ENCODE measurements at places on chromosomes 1 and 21.
A peak's percentile ranks its signal among the peaks of the same experiment; 100 is the strongest.

DNA sequence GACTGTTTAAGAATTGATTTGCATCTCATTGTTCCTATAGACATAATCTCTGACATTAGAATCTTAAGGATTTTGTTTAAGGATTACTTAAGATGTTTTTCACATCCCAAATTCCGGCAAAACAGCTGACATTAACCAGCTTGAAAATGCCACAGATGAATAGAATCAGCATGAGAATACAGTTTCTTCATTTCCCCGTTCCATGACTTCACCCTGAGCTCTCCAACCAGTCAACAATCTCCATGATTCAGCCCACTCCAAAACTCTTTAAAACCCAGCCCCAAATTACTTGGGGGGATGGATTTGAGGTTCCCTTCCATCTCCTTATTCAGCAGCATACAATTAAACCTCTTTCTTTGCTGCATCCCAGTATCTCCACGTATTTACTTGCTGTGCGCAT is 201.0 kb downstream of the LYPLAL1 start:
- DNase-seq, result no peak

GRCh38 chr1:41390166-41390565 is 28.9 kb downstream of the FOXO6 start:
- no peak for DNase-seq

GRCh38 chr1:3431266-3431665 is 23.2 kb upstream of the ARHGEF16 start:
- DNase-seq, result no peak

DNA sequence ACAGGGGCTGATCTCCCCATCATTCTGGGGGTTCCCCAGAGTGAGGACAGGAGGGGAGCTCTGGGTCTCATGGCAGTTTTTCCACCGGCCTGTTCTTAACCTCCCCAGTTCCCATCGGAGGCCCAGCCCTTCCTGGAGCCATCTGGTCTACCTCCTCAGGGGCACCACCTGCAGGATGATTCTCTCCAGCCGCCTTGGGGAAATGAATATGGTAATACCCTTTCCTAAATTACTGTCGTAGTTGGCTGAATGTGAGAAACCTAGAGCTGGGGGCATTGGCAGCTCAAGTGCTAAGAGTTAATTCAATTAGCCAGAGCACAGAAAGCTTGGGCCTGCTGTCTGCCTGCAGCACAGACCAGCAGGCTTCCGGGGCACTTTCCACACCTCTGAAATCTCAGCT is 64.9 kb downstream of the TAS1R2 start:
- no peak for DNase-seq

GRCh38 chr1:156095906-156096508 is 13.7 kb upstream of the MEX3A start:
- no peak for DNase-seq

DNA sequence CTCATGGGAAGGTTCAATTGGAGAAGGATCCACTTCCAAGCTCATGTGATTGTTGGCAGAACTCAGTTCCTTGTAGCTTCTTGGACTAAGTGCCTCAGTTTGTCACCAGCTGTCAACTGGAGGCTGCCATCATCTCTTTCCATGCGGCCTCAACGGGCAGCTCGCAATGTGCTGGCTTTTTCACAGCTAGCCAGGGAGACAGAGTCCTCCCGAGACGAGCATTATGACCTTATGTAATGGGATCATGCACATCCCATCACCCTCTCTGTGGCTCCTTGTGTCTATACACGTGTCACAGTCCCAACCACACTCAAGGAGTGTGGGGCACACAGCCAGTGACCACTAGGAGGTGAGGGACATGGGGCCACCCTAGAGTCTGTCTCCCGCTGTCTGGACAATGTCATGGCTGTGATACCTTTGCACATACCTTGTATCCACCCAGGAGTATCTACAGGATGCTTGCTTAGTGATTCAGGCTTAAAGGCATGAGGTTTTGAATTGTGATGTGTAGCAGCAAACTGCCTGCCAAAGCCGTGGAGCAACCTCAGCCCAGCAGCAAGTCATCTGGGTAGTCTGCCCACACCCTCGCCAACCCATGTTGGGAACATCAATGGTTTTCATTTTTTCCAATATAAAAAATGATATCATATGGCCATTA is 3.9 kb upstream of the KRTAP10-6 start:
- no peak for DNase-seq

GRCh38 chr1:209862391-209863356 is 34.9 kb downstream of the UTP25 start:
- no peak for DNase-seq

DNA sequence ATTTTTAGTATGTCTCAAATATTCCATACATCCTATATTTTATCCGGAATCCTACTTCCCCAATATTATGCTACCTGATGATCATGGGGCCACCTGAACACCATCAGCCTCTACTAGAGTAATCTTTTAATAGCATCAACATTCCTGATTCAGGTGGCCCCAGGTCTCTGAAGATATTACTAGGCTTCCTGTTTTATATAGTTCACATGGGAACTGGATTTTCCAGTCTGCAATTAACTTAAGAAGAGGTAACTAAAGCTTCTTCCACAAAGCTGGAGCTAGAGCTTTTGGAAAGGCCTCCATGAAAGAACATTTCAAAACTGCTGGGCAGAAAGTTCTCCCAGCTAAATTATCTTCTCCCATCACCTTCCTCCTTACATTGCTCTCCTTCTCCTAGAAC is 72.3 kb upstream of the ADAM30 start:
- no peak for DNase-seq

DNA sequence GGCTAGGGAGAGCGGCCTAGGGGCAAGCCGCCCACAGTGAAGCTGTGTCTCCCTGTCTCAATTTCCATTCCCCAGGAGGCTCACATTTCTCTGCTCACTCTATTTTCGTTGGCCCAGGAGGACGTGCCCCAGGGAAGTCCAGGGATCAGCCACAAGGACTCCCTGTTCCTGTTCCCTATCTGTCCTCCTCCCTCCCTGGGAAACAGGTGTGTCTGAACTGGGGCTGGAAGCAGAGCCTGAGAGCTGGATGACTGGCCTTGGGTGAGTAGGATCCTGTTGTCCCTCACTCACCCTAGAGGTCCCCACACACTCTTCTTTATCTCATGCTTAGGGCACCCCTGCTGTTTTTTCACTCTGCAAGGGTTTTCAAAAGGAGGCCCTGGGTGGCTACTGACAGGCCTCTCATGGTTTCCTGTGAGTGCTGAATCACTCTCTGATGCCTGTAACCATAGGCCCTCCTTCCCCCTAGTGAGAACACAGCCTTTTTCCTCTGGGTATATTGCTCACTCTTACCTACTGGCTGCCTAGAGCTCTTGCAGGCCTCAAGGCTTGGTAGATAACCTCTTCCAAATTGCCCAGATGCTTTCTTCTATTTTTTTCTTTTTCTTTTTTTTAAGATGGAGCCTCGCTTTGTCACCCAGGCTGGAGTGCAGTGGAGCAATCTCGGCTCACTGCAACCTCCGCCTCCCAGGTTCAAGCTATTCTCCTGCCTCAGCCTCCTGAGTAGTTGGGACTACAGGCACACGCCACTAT is 3.3 kb upstream of the UTP11 start:
- peak; percentile 57 for DNase-seq

GRCh38 chr21:42941696-42942085 is 16.3 kb upstream of the ERVH48-1 start:
- no peak for DNase-seq

DNA sequence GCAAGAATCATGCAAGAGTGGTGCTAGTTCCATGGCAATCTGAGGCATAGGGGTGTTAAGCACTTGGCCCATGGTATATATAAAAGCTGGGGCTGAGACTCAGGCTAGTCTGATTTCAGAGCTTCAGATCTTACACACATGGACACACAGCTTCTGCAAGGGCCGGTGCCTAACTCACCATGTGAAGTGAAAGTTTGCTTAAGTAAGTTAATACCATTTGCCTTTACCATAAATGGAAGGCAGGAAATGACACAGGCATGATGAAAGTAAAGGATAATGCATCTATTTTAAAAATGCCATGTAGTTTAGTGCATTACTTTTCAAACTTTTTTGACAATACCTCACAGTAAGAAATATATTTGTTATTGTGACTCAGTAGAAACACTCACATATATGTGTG is 122.6 kb downstream of the KCNJ6 start:
- DNase-seq, result no peak

- DNase-seq, result peak; percentile 95
Measured at GRCh38 chr1:209755926-209756614, at the start of gene TRAF3IP3. Gene TRAF3IP3, plus strand, starts transcription at chr1:209756053. Its CDS starts 3,987 bp downstream, at chr1:209760040.

- no peak for DNase-seq
Measured at GRCh38 chr1:243267914-243268653, 12.2 kb downstream of the SDCCAG8 start.

DNA sequence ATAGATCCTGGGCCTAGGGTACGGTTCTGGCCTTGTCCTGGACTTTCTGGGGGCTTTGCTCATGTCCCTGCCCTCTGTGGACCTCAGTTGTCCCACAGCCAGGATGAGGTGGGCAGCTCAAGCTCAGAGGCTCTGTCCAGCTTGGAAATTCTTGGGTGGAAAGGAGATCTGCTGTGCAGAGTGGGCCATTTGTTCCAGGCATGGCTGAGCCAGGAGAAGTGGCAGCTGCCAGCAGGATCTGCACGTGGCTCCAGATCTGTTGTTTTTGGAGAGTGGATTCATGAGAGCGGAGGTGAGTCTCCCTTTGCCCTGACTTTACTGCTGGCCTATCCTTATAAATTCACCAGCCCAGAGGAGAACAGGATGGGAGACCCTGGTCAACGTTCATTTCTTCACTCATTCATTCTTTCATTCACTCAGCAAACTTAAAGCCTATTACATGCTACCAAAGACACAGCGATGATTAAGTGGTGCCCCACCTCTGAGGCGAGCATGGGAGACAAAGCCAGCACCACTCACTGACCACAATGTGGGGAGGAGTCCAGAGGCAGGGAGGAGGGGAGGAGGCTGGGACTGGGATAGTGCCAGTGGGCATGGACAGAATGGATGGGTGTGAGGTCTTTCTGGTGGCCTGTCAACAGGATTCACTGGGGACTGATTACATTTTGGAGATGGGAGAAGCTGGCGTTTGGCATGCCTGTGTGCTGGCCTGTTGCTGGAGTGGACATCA is 205.1 kb downstream of the TRABD2B start:
- DNase-seq, result no peak

DNA sequence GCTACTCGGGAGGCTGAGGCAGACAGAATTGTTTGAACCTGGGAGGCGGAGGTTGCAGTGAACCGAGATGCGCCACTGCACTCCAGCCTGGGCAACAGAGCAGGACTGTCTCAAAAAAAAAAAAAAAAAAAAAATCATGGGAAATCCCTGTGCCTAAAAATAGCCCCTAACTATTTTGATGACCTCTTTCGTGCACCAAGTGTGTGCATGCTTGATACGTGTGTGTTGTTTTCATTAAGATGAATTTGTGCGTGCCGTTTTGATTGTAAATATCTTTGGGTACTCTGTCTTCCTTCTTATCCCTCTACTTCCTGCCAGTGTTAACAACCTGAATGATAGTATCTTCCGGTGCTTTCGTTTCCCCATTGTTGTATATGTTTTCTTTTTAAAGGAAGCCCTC is 9.8 kb downstream of the CACYBP start:
- no peak for DNase-seq

GRCh38 chr1:47887475-47888293 is 109.5 kb downstream of the TRABD2B start:
- DNase-seq, result no peak

GRCh38 chr1:111615870-111616715 is 3.5 kb upstream of the RAP1A start:
- peak; percentile 33 for DNase-seq

DNA sequence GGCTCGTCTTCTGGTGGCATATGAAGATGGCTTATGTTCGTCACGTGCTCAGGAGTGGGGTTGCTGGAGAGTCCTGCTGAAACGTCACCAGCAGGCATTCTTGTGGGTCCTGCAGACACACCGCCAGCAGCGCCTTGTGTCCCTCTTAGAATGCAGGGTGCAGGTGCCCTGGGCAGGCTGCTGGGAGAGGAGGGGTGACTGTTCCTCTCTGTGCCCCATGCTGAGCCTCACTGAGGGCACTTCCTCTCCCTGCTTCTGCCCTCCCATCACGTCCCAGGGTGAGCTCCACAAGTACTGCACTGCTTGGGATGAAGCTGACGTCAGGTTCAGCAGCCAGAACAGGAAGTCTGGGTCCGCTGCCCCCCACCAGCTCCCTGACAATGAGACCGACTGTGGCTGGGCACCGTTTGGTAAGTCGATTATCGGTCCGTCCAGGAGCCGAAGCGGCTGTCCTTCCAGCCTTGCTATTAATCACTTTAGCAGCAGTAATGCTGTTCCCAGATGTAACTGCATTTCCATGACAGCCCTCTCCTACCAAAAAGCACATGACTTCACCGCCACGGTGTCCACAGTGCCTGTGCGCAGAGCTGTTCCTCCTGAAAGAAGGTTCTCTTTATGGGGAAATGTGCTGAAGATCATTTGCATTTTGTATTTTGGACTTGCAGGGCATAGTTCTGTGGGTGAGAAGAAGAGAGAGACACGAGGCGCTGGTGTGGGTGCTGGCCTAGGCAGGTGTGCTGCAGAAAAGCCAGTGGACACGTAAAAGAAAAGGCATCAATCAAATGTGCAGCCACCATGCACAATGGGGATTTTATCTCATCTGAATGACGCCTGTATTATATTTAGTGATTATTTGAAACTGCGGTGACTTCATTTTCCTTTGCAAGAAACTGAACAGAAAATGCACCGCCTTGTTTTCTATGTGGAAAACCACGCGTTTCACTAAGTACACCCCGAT is 21.0 kb downstream of the SLC37A1 start:
- DNase-seq, result no peak

DNA sequence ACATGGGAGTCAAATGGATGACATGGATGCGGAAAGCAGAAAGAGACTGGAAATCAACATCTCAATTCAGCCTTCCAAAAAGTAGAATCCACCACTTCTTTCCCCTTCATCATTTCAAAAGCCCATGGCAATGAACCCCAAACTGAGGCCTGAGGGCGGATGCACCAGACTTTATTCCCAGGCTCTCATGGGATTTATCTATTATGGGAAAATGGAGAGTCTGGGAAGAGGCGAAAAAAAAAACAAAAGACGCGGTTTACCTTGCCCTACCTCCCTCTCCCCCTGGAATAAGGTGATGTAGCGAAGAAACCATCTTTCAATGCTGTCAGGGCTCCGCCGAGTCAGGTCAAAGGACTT is 624 bp downstream of the KIFAP3 start:
- DNase-seq, result no peak

- peak; percentile 49 for DNase-seq
Measured at GRCh38 chr1:228174482-228175315, 9.1 kb downstream of the IBA57 start.

GRCh38 chr1:234971586-234972297 is 156.9 kb downstream of the TOMM20 start:
- DNase-seq, result no peak

DNA sequence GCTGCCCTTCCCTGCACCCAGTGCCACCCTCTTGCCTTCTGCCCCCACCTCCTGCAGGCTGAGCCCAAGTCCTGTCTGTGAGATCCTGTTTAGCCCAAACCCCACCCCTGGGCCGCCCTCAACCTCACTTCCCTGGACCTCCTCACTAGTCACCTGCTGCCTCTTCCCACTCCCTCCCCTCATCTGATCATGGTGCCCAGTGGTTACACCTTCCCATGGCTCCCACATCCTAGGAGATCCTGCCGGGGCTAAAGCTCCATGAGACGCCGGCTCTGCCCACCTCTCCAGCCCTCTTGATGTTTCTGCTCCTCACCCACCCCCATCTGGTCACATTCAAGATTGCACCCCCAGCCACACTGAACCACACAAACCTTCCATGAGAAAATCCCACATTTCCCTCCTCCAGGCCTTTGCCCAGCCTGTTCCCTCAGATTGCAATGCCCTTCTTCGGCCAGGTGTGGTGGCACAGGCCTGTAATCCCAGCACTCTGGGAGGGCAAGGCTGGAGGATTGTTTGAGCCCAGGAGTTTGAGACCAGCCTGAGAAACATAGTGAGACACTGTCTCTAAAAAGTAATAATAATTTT is 17.0 kb downstream of the TTC39A start:
- DNase-seq, result no peak
